CD4-positive, alpha-beta T cell treated with Interleukin-4 for 1 hour (primary cell): ENCODE measurements at places on chromosomes 1 and 21.

- DNase-seq, result no peak
These were observed 28.1 kb upstream of the COL6A2 start for GRCh38 chr21:46069719-46070279.

GRCh38 chr21:18026359-18026758 lies 207.2 kb upstream of the C21orf91 start:
- DNase-seq, result no peak

DNA sequence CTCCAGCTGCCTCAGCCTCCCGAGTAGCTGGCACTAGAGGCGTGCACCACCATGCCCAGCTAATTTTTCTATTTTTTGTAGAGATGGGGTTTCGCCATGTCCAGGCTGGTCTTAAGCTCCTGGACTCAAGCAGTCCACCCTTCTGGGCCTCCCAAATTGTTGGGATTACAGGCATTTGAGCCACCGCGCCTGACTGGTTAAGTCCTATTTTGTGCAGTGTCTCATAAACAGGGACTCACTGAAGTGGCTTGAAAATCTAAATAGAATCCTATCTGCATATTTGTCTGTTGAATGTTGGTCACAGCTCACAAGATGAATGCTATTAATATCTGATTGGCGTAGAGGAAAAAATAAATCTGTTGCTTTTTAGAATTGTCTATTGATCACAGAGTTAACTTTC lies 5.9 kb upstream of the CHAF1B start:
- no peak for DNase-seq

DNA sequence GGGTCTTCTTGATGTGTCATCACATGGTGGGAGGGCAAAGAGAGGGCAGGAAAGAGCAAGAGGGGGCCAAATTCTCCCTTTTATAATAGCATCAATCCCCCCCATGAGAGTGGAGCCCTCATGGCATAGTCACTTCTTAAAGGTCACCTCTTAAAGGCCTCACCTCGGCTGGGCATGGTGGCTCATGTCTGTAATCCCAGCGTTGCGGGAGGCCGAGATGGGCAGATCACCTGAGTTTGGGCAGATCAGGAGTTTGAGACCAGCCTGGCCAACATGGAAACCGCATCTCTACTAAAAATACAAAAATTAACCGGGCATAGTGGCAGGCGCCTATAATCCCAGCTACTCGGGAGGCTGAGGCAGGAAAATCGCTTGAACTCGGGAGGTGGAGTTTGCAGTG lies 170.1 kb downstream of the PGBD5 start:
- no peak for DNase-seq

DNA sequence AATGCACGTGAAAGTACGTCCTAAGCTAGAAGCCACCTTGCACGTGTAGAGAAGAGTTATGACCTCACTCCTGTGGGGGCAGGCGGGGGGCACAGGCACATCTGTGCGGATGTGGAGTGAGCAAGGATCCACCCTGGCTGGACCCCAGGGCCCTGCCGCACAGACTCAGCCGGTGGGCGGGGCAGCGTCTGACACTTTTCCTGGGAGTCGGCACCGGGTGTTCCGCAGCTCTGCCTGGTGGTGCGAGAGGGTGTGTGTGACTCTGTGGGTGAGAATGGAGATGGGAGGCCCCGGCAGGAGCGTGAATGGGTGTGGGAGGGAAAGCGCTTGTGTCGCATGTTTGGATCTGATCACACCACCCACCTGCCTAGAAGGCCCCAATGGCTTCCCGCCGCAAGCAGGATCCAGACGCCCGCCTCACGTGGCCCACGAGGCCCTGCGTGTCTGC lies 29.5 kb downstream of the RAP1GAP start:
- no peak for DNase-seq

- DNase-seq, result no peak
These were observed 77.0 kb downstream of the IARS2 start for GRCh38 chr1:220170836-220171526.

- no peak for DNase-seq
These were observed 45.2 kb downstream of the RPS6KA1 start for GRCh38 chr1:26574719-26575251.

DNA sequence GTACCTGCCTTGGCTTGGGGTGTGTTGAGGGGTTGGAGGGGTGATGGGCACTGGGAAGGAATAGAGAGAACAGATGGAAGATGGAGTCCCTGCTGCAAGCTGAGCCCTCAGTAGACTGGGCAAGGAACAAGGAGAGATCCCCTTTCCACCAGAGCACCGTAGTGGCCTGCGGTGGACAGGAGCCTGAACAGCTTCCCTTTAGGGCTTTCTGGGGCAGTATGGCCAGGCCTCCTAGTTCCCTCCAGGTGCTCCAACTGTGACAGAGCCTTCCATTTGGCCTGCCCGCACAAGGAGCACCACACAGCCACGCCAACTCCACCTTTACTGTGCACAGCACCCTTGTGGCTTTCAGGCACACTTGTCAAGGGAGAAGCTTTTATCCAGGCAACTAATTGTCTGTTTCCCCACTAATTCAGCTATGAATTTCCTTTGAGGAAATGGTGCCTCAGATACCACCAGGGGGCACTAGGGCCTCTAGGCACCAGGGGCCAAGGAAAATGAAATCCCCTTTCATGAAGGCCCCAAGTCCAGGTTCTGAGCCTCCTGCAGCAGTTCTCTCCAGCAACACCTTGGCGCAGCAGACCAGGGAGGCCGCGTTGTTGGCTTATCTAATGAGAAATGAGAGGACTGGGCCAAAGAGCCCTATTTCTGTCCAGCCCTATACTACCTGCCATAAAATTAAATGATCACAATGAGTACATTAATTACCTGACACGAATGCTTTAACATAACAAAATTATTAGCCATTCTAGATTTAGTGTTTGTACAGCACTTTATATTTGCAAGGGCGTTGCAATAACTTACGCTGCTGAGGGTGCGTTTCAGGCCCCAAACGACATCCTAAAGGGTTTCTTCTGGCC lies 23.1 kb upstream of the ERI3 start:
- DNase-seq, result peak; percentile 47
